Nucleus accumbens (tissue), 56 donors: ENCODE measurements at places on chromosomes 12 and 14.

GRCh38 chr14:78227248-78228077 lies 57.3 kb downstream of the NRXN3 start:
- no peak for DNase-seq

GRCh38 chr12:22624548-22624869 lies 462 bp upstream of the ETNK1 start:
- no peak for DNase-seq

DNA sequence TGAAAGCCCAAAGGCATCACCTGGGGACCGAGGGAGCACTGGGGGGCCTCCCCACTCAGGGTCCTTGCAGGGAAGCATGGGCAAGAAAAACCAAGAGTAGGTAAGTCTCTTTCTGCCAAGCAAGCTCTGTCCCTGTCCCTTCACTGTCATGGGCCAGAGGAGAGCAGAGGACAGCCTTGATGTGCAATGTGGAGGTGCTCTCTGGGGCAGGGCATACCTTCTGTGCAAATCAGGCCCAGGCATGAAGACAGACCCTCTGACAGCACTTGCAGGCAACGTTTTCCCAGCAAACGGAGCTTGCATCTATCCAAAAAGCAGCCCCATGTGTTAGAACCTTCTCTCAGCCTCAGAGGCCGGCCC lies 192.5 kb upstream of the PWP1 start:
- DNase-seq, result no peak

- no peak for DNase-seq
These were observed 52.4 kb downstream of the ANAPC7 start for GRCh38 chr12:110351119-110351518.

GRCh38 chr12:91620992-91621391 lies 438.4 kb upstream of the DCN start:
- DNase-seq, result peak; percentile 1

- DNase-seq, result peak; percentile 77
These were observed 109.9 kb downstream of the NCOR2 start for GRCh38 chr12:124457287-124458219.

DNA sequence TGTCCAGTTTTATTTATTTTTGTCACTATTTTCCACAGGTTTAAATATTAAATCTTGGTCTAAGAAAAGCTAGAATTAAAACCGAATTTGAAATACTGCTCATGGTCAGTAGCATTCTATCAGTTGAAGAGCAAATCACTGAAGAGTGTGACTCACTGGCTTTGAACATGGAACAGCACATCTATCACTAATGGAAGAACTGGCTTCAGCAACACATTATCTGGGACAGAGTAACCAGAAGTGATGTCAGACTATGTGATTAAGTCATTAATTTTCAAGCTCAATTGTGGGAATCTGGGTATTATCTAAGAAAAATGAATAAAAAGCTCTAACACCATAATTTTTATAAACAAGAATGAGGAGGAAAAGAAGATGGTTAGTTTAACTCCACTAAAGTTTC lies 527.5 kb downstream of the TMTC2 start:
- DNase-seq, result no peak

GRCh38 chr12:20398686-20399085 lies 30.3 kb downstream of the PDE3A start:
- no peak for DNase-seq

DNA sequence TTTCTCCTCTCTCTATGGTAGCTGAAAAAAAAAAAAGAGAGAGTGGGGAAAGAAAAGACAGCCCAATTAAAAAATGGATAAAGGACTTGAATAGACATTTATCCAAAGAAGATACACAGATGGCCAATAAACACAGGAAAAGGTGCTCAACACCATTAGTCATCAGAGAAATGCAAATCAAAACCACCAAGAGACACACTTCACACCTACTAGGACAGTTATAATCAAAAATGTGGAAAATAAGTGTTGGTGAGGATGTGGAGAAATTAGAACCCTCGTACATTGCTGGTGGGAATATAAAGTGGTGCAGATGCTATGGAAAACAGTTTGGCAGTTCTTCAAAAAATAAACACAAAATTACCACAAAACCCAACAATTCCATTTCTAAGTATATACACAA lies 172.4 kb upstream of the GRIN2B start:
- no peak for DNase-seq

GRCh38 chr12:113766131-113766878 lies 199.8 kb downstream of the RBM19 start:
- DNase-seq, result no peak

DNA sequence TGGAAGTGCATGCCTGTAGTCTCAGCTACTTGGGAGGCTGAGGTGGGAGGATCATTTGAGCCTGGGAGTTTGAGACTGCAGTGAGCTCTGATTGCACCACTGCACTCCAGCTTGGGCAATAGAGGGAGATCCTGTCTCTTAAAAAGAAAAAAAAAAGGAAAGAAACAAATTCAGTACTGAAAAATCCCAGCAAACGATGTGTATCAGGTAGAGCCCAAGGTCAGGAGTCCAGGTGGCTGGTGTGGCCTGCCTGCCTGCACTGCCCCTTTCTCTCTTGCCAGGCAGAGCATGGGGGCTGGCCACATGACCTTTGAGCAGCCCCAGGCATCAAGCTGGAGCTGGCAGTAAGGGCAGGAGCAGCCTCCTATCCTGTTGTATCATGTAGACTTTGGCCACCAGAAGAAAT lies 31.8 kb downstream of the ELK3 start:
- DNase-seq, result no peak

GRCh38 chr12:79615596-79616560 lies 74.9 kb downstream of the PAWR start:
- no peak for DNase-seq

GRCh38 chr12:39723831-39724230 lies 104.2 kb upstream of the ABCD2 start:
- no peak for DNase-seq

DNA sequence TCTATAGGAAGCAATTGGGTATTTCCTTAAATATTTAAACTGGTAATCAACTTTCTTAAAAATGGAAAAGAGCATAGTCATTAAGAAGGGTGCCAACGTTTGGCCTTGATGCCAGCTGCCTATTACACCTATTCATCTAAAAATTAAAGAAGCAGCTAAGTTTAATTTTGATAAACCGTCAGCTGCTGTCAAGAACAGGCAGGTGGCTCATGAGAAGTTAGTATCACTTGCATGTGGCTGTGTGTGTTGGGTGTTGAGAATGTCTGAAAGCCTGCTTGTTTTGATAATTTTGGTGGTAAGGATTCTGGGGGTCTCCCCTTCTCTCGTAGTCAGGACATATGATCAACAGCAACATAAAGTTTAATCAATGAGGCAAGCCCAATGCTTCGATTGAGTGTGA lies 6.5 kb downstream of the GLRX5 start:
- no peak for DNase-seq

GRCh38 chr12:91441993-91442952 lies 259.7 kb upstream of the DCN start:
- DNase-seq, result no peak

DNA sequence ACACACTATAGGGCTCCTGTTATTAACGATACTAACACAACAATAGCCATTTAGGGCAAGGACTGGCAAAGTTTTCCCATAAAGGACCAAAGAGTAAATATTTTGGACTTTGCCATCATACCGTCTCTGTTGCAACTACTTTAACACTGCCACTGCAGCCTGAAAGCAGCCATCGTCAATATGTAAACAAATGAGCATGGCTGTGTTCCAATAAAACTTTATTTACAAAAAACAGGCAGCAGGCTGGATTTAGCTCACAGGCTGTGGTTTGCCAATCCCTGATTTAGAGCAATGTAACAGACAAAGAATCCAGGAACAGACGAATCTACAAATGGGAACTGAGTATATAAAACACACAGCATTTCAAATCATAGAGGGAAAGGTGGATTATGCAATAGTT lies 84.1 kb downstream of the FRMD6 start:
- no peak for DNase-seq

- DNase-seq, result no peak
These were observed 48.0 kb upstream of the PDZRN4 start for GRCh38 chr12:41140117-41140516.

DNA sequence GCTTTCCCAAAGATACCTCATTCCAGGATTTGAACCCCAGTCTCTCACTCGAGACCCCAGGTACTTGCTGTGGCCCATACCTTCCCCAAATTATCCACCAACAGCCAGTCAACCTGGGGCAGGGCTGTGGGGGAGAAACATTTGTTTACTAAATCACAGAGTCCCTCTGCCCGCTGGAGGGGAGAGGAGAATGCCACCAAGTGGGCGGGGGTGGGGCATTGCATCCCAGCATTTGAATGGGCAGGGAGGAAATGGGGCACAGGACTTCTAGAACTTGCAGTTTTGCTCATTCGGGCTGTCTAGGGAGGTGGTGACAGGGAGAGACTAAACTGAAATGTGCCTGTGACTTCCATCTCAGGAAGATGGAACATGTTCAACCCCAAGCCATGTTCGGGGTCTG lies 10.9 kb upstream of the SERPINA9 start:
- no peak for DNase-seq

DNA sequence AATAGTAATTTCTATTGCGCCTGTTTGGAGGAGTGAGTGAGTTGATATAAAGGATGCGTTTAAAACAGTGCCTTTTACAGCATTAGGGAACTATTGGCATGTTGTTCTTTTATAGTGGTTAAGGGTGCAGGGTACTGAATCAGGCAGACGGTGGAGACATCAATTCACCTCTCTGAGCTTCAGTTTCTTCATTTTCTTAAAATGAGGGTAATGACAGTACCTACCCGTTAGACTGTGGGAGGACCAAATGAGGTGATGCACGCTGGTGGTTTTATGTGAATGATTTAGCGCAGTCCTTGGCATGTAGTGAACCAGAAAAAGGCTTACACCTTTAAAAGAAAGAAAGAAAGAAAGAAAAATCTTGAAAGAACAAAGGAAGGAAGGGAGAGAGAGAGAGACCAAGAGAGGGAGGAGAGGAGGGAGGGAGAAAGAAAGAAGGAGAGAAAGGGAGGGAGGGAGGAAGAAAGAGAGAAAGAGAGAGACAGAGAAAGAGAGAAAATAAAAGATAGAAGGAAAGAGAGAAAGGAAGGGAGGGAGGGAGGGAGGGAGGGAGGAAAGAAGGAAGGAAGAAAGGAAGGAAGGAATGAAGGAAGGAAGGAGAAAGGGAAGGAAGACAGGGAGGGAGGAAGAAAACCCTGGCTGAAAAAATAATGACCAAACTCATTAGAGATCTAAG lies 22.2 kb upstream of the CCND2 start:
- DNase-seq, result no peak

GRCh38 chr14:54627540-54628363 lies 60.8 kb downstream of the SAMD4A start:
- DNase-seq, result peak; percentile 24

- DNase-seq, result peak; percentile 45
These were observed 349.0 kb downstream of the GLT1D1 start for GRCh38 chr12:129202109-129202814.

DNA sequence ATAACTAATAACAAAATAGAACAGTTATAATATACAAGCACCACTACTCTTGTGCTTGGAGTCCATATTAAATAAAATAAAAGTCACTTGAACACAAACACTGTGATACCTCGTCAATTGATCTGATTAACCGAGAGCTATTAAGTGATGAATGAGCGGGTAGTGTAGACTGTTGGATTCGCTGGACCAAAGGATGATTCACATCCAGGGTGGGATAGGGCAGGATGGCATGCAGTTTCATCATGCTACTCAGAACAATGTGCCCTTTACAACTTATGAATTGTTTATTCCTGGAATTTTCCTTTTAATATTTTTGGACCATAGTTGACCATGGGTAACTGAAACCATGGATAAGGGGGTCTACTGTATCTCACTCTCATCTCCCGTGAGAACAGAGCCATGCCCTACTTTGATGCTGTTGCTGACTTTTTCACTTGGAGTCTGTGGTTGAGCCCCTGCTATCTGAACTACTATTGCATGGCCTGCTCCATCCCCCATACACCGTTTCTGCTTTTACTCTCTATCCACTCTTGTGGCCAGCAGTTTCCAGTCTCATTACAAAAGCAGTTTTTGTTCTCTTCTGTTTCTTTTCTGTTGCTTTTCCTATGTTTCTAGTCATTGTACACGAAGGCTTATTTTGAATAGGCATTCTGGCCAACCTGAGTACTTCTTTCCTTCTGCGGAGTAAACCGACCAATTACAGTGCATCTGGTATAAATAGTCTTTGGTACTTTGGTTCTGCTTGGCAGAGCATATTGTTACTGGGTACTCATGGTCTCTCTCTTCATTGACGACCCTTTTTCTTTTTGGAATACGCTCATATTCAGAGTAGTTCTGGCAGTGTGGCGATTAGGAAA lies 12.2 kb downstream of the TMTC2 start:
- no peak for DNase-seq

- DNase-seq, result no peak
These were observed 419.7 kb downstream of the ATP23 start for GRCh38 chr12:58361056-58361455.

- DNase-seq, result no peak
These were observed 352.9 kb downstream of the NPAS3 start for GRCh38 chr14:33291529-33292104.

GRCh38 chr14:93953263-93953662 lies 23.1 kb downstream of the ASB2 start:
- no peak for DNase-seq

DNA sequence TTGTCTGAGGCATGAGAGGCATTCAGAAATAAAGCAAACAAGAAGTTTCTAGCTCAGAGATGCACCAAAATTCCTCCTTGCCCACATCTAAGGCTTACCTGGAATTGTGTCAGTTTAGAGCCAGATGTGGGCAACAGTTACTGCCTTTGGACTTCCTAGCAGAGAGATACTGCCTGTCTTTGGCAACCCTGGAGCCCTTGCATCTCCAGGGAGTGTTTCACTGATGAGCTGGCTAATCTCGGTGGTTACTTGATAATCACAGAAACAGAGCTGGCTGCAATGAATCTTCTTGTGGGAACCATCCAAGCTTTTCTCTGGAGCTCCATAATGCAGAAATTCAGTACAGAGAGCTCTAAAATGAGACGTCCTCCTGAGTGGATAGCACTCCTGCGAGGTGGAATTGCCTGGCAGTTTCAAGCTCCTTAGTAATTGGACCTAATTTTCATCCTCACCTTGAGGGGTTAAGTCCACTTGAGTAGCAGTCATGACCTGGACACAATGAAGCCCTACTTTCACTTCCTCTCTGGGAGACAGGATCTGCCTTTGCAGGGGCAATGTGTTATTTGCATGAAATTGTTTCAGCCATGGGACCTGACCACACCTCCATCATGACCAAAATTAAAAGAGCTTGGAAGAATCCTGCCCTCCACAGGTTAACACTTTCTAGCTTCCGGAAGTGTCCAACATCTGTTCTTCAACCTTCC lies 108.8 kb upstream of the ARHGAP5 start:
- DNase-seq, result no peak
